NCI-H2107 (cell line): ENCODE measurements at places on chromosomes 4 and X.

DNA sequence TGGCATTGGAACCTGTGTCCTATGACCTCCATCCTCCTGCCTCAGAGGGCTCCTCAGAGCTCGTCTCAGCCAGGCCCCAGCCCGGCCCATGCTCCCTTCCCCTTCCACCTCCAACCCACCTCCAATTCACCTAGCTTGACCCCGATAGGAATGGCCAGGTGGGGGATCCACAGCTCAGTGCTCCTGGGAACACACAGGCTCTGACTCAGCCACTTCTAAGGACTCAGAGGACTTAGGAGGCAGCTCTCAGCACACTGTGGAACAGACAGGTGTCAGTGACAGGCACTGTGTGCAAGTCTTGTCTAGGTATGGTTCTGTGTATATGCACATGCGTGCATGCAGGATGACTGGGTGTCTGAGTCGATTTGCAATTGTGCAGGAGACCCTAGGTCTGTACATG lies 44.8 kb downstream of the PJA1 start:
- DNase-seq = no peak

- no peak for DNase-seq
Observed at GRCh38 chr4:177841258-177841657, 399.0 kb upstream of the AGA start.

DNA sequence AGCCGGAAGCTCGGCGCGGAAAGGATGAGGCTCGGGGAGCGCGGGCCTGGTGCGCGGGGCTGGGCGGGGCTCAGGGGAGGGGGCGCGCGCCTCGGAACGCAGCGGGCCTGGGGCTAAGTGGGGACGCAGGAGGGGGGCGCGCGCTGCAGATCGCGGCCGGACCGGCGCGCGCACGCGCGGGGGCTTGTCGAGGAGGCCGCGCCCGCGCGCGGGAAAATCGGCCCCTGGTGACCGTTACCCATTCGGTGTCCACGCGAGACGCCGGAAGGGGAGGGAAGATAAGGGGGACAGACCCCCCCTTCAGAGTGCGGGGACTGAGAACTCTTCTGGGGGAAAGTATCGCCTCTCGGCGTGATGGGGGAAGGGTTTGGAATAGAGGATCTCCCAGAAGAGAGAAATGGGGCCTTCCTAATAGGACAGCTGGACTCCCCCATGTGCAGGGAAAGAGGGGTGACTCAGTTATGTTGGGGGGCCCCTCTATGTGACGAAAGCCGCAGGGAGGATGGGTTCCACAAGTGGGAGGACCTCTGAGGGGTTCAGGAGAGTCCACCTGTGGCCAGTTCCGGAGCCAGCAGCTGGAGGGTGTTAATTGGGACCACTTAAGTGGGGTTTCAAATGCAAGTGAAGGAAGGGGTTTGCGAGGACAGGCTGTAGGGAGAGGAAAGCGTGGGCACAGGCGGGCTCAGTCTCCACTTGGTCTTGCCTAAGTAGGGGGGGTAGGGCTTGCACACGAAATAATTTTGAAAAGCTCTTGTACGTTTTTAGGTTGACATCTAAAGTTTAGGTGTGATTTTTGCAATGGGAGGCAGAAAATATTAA lies 584 bp downstream of the SUV39H1 start:
- no peak for DNase-seq

GRCh38 chr4:177191991-177192390 lies 117.7 kb upstream of the NEIL3 start:
- no peak for DNase-seq

GRCh38 chrX:15719324-15719968 lies 18.6 kb upstream of the CA5B start:
- DNase-seq = no peak

- DNase-seq = no peak
Observed at GRCh38 chrX:68193234-68193633, 240.1 kb downstream of the OPHN1 start.

DNA sequence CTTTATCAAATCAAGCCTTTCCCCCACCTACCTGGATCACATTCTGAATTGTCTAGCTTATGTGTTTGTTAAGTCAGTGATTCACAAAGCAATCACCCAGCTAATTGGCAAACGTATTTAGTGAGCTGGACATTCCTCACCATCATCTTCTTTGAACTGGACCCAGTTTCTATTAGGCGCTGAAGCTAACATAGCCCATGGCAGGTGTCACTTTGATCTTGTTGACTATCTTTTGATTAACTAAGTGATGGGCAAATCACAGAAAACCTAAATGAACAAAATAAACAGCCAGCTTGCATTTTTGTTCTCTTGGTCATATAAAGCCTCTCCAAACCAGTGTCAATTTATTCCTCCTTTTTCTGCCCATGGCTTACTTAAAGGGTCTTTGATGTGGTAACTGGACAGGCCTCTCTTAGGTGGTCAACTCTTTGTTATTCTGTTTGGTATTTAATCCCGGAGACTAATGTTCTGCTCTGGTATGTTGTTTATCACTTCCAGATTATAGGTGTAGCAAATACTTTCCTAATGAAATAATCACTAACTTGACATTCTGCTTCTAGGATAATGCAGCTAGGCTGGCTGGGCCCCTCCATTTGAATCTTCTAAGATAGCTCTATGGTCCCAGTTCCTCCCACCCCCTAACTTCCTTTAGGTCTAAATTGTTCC lies 105.3 kb upstream of the SMIM10 start:
- DNase-seq = no peak

DNA sequence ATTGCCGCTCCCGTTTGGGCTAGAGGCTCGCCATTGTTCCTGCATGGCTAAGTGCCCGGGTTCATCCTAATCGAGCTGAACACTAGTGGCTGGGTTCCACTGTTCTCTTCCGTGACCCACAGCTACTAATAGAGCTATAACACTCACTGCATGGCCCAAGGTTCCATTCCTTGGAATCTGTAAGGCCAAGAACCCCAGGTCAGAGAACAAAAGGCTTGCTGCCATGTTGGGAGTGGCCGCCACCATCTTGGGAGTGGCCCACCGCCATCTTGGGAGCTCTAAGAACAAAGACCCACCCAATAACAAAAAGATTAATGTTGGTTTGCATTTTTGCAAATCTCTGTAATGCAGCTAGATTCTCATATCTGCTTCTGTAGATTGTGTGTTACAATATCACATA lies 299.0 kb downstream of the DCHS2 start:
- DNase-seq = no peak

- DNase-seq = no peak
Observed at GRCh38 chrX:124534536-124534935, 188.2 kb downstream of the SH2D1A start.

DNA sequence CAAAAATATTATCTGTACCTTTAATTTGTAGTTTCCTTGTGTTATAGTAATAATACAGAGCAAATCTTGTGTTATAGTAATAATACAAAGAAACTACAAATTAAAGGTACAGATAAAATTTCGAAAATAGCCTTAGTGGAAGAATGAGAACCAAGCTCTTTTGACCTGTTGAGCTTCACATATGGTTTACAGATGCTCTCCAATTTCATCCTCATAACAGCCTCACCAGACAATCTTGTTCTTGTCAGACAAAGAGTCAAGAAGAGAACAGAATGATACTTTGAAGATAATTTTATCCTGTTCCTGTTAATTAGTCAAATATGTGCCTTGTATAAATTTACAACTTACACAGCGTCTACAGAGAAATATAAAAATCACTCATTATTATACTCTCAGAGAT lies 12.8 kb downstream of the ATXN3L start:
- DNase-seq = no peak

- DNase-seq = no peak
Observed at GRCh38 chr4:38821739-38822138, 17.1 kb upstream of the TLR1 start.
